Stimulated activated CD4-positive, alpha-beta T cell treated with anti-CD3 and anti-CD28 coated beads, TNF-alpha, amount 100 ng/mL, for 48 hours (primary cell): ENCODE measurements at places on chromosomes 6 and 20.

DNA sequence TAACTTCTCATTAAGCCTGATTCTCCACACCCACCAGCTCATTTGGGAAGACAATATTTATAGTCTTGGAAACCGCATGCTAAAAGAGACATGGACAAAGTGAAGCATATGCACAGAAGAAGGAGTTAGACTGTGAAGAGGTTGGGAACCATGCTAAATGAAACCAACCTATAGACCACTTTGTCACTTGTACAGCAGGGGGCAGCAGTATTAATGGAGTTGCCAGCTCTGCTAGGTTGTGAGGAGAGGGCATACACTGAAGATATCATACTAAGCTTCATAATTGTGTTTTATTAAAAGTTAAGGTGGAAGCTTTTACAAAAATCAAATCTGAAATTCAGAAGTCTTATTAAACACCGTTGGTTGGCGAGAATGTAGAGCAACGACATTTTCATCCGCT is 38.3 kb upstream of the HMGCLL1 start:
- DNase-seq, result no peak

DNA sequence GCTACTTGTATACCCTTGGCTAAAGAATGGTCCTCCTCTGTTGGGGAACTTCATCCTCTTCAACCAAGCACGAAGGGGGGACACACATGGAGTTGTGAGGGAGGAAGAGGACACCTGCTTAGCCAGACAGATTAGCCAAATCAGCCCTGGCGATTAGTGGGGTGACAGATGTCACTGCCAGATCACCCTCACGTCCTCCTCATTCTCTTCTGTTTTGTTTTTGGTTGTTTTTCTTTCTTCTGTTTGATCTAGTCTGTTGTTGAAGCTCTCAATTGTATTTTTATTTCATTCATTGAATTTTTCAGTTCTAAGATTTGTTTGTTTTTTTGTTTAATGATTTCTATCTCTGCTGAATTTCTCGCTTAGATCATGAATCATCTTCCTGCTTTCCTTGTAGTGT is 27.5 kb upstream of the NKX2-4 start:
- DNase-seq, result no peak

GRCh38 chr6:92763680-92764079 is 655.7 kb downstream of the EPHA7 start:
- no peak for DNase-seq

- no peak for DNase-seq
These were observed 15.7 kb upstream of the SGK2 start for GRCh38 chr20:43543138-43543537.

DNA sequence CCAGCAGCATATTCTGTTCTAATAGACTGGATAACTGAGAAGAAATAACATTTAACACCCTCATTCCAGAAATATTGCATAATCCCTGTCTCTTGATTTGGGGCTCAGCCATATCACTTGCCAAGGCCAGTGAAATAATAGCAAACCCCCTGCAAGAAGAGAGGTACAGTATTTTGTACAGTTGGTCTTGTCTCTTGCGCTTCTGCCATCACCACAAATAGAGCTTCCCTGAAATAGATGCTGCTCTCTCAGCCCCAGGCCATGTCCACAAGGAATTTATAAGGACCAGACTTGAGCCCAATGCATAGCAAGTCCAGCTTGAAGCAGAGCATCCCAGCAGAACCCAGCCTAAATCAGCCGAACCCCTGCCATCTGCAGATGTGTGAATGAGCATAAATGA is 254.0 kb downstream of the GRM1 start:
- DNase-seq, result no peak
